Fibroblast of the aortic adventitia (primary cell): ENCODE measurements at places on chromosomes 5 and 9.

GRCh38 chr5:443239-444151 lies 519 bp downstream of the EXOC3 start:
- DNase-seq = no peak

- no peak for DNase-seq
Observed at GRCh38 chr9:114666401-114666800, 8.8 kb upstream of the TEX53 start.

- no peak for DNase-seq
Observed at GRCh38 chr5:146660376-146660960, 144.5 kb upstream of the GPR151 start.

DNA sequence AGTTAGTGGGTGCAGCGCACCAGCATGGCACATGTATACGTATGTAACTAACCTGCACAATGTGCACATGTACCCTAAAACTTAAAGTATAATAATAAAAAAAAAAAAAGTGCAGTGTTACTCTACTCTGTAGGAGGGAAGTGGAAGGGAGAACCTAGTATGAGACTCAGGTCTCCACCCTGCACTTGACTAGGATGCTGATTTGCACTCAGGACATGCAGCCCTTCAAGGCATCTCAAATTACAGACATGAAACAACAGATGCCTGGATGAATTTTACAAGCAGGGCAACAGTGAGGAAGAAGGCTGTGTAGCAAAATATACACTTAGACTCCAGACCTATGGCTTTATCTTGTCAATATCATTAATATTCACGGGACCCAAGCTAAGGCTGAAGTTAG lies 16.5 kb downstream of the TRIM32 start:
- no peak for DNase-seq

GRCh38 chr9:121059998-121060636 lies 10.0 kb upstream of the C5 start:
- DNase-seq = peak; percentile 84

GRCh38 chr5:16726538-16726946 lies 109.7 kb upstream of the RETREG1 start:
- DNase-seq = peak; percentile 53

- peak; percentile 96 for DNase-seq
Observed at GRCh38 chr9:127977884-127978647, 2.7 kb downstream of the EEIG1 start.

GRCh38 chr9:17349831-17350230 lies 215.0 kb downstream of the CNTLN start:
- peak; percentile 42 for DNase-seq

DNA sequence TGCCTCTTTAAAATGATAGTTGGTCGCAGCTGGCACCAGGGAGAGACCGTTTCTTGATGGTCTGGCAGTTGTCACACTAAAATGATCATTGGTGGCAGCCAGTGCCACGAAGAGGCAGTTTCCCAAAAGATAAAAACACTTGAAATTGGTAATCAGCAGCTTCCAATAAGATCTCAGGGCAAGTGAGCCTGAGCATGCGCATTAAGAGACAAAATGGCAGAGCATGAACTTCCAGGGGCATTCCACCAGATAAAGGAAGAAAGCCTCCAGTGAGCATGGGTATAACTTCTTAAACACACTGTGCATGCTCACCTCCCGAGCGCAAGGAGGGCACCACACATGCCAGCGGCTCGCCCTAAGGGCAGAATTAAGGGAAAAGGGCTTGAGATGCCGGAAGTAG lies 1594.2 kb upstream of the CDH9 start:
- DNase-seq = no peak

GRCh38 chr5:130136300-130136699 lies 232.0 kb downstream of the CHSY3 start:
- peak; percentile 72 for DNase-seq

DNA sequence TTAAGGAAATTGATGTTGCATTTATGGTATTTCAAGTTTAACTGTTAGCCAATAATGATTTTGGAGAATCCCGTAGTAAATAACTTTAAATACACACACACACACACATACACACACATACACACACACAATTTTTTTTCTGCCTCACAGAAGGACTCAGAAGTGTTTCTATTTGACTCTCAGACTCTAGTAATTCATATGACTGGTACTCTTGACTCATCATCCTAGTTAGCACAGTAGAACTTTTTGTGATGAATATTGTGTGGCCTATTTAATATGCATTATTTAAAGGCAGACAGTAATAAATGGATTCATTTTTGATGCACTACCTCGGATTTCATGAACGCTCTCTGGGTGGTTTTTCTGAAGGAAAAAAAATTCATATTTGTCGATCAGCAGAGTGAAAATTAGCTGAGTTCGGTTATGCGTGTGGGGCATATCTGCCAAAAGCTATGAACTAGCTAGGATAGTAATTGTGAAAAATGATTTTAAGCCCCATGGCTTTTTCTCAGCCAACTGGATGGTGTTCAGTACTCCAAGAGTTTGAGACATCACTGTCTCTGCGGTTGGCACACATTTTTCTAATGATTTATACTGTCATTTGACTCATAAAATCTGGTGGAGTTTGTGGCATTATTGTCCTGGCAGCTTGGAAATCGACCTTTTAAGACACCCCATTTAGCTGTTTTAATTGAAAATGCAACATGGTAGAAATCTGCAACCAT lies 102.2 kb downstream of the PCSK5 start:
- DNase-seq = no peak

GRCh38 chr5:139919308-139919707 lies 123.7 kb downstream of the PSD2 start:
- peak; percentile 53 for DNase-seq

- DNase-seq = no peak
Observed at GRCh38 chr9:91835216-91835615, 114.8 kb downstream of the ROR2 start.

DNA sequence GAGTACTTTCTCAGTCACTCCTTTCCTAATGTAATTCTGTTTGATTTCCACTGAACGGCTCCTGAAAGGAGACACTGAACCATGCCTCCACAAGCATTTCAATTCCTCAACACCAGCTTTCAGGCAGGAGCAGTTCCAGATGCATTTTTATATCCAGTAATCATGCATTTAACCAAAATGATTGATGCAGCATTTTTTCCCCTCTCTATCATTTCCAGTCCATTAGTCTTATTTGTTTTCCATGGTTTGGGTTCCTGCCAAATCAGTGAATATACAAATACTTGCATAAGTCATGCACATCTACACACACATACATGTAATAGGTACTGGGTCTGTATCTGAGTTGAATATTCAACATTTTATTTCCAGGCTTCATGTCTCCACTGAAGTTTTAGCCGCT lies 122.7 kb downstream of the GRIA1 start:
- DNase-seq = peak; percentile 34
